Adrenal gland (tissue), 19 donors: ENCODE measurements at places on chromosomes 11 and 22.

DNA sequence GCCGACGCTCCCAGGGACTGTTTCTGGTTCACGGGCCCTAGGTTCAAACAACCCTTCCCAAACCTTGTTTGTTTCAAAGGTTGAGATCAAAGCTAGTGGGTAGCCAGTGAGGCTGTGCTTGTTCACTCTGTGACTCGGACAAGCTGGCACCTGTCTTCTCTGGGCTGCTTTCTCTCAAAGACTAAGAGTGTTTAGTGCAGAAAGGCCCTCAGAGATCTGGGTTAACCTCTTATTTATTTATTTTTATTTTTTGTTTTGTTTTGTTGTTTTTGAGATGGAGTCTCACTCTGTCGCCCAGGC, 13.0 kb upstream of the MALAT1 start:
- peak overlapping the region; percentile 99 for H3K27ac ChIP-seq
- no peaks in the 10 kb centered on the region for H3K27me3 ChIP-seq
- no peak overlapping the region for H3K4me3 ChIP-seq
- H3K36me3 ChIP-seq, result no peaks in the 10 kb centered on the region
- no peak for DNase-seq

- peak overlapping the region; percentile 51 for H3K4me3 ChIP-seq
- DNase-seq, result no peak
- no peaks in the 10 kb centered on the region for H3K27me3 ChIP-seq
- H3K36me3 ChIP-seq, result no peaks in the 10 kb centered on the region
- no peak overlapping the region for H3K27ac ChIP-seq
These were observed 583 bp downstream of the P4HA3 start for GRCh38 chr11:74310857-74311256.

DNA sequence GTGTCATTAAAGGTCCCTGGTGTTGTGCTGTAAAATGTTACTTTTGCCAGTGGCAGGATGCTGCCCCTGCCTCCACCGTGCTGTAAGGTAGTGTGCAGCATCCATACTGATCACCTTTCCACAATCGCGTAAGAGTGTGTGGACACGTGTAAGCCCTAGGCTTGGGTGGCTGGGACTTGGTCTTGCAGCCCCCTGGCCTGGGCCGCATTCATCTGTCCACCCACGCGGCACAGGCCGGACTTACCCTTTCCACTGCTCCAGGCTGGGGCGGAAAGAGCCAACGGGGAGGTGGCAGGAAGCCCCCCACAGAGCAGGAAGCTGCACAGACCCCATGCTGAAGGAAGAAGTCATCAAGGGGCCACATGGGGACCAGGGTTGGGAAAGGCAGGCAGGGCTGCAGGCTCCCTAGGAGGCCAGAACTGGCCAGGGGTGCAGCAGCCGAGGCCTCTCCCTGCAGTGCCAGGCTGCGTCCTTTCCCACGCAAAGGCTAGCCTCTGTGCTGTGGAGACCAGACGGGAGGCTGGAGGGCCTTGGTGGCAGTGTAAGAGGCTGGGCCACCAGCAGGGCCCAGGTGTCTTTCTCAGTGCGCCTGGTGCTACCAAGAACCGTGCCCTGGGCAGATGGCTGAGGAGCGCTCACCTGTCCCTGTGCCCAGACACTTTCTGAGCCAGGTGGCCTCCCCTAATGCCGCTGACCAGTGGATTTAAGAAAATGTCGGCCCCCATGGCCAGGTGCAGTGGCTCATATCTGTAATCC, 11.7 kb upstream of the TMEM191C start:
- no peak for DNase-seq
- no peaks in the 10 kb centered on the region for H3K36me3 ChIP-seq
- no peak overlapping the region for H3K27ac ChIP-seq
- no peaks in the 10 kb centered on the region for H3K27me3 ChIP-seq
- H3K4me1 ChIP-seq, result no peaks in the 10 kb centered on the region

- no peak overlapping the region for H3K4me3 ChIP-seq
- no peak for DNase-seq
- no peaks in the 10 kb centered on the region for H3K36me3 ChIP-seq
- peaks cover 11% of the 10 kb centered on the region for H3K4me1 ChIP-seq
- H3K27ac ChIP-seq, result no peak overlapping the region
These were observed 140.0 kb upstream of the MTMR2 start for GRCh38 chr11:96063886-96064285.

GRCh38 chr22:41288245-41288946, 2.4 kb upstream of the RANGAP1 start:
- no peaks in the 10 kb centered on the region for H3K4me1 ChIP-seq
- peak overlapping the region; percentile 74 for H3K27ac ChIP-seq
- peaks cover 8% of the 10 kb centered on the region for H3K36me3 ChIP-seq
- no peaks in the 10 kb centered on the region for H3K27me3 ChIP-seq
- H3K4me3 ChIP-seq, result no peak overlapping the region
- DNase-seq, result peak; percentile 45
